ENCODE measurements at places on chromosomes 16 and 17. TPM values are rescaled to one million over a fixed set of nuclear protein-coding genes. Genes with fewer than 3 reads are reported as not detected.

Gene MAP2K3
- 122 TPM for total RNA-seq

Gene NXPH3
- 0.09 TPM for total RNA-seq

Gene BICDL2
- total RNA-seq: 1.2 TPM

Gene IGFALS
- not detected for total RNA-seq

DNA sequence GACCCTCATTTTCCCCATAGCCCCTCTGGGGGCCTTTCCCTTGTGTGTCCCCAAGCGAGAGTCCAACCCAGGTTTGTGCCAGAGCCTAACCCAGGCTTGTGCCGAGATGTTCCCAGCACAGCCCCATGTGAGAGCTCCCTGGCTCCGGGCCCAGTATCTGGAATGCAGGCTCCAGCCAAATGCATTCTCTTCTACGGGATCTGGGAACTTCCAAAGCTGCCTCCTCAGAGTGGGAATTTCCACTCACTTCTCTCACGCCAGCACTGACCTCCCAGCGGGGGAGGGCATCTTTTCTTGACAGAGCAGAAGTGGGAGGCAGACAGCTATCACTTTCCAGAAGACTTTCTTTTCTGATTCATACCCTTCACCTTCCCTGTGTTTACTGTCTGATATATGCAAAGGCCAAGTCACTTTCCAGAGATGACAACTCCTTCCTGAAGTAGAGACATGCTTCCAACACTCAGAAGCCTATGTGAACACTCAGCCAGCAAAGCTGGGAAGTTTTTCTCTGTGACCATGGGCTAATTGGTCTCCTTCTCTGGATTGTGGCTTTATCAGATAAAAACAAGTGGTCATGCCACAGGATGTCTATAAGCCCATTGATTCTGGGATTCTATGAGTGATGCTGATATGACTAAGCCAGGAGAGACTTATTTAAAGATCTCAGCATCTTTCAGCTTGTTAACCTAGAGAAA, 2.5 kb upstream of the CCL2 start:
- DNase-seq: no peak

DNA sequence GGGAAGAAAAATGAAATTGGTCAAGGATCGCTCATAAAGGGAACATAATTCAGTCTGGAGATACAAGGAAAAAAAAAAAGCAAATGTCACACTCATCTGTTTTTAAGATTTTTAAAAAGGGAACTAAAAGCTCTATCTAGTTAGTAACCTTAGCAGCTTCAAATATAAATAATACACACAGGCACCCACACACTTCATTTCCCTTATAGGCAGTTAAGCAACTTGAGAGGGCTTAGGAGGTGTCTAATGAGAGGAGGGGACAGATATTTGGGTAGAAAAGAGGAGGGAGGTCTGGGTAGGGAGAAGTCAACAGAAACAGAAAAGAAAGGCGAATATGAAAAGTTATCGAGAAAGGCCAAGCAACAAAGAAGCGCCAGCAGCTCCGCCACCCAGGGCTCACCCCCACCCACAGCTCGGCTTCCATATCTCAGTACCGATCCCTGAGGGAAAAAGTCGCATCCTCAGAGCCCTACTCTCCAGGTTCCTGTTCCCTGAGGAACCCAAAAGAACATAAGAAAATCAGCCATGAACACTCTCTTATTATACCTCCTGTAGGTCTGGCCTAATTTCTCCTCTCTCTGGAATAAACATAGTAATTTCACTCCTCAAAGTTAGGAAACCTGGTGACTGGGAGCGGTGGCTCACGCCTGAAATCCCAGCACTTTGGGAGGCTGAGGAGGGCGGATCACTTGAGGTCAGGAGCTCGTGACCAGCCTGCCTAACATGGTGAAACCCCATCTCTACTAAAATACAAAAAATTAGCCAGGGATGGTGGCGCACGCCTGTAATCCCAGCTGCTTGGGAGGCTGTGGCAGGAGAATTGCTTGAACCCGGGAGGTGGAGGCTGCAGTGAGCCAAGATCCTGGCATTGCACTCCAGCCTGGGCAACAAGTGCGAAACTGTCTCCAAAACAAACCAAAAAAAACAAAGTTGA, 69.6 kb upstream of the RCVRN start:
- no peak for DNase-seq

DNA sequence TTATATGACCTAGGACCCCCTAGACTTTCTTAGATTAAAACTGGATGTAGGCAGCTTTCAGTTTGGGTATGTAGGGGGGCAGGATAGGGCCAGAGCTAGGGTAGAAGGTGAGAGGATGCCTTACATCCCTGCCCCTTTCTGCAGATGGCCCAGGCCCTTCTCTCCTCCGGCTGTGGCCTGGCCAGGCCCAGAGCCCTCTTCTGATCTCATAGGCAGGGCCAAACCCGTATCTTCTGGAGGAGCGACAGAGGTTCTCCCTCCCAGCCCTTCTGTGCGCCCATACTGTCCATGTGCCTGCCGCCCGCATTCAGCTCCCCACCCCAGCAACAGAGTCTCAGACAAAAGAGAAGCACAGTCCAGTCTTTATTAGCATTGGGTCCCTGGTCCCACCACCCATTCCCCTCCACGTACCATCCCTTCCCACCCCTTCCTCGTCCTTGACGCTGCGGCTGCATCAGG, 2.0 kb upstream of the TSPOAP1 start:
- peak; percentile 66 for DNase-seq

DNA sequence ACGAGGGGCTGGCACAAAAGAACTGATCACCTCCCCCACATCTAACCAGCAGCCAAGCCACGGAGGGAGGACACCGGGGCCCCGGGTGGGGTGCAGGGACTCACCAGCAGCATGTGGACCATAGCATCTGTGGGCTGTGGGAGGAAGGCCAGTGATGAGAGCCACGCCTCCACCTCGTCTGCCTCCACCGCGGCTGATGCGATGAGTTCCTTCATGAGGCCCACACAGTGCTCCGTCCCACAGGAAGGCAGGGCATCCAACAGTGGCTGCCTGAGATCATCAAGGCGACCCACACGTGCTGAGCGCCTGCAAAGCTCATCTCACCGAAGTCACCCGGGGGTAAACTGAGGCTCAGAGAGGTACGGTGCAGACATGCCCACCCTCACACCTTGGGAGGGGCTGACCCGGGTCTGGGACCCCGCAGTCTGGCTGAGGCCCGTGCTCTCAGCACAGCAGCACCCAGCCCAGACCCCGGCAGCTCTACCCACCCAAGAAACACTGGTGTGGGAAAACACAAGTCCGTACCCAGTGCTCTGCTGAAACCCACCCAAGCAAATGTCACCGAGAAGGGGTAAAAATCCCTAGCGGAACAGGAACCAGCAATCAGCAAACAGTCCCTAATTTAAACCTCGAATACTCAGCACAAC, 85.9 kb downstream of the LITAF start:
- no peak for DNase-seq

DNA sequence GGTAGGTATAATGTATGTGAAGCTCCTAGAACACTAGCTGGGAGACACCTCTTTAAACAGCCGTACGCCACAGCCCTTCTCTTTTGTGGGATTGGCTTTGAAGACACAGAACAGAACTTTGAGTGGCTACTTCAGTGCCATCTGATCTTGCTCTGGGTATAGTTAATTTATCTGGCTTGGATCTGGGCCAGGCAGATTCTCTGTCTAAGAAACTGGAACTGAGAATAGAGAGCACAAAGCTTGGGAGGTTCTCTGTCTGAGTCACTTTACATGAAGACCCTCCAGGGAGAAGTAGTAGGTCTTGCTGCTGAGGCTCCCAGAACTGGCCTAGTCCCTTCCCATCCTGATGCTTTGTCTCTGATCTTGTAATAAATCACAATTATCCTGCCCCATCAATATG, 721.0 kb upstream of the KIF2B start:
- no peak for DNase-seq

GRCh38 chr16:23836404-23837311, 875 bp downstream of the PRKCB start:
- peak; percentile 67 for DNase-seq

DNA sequence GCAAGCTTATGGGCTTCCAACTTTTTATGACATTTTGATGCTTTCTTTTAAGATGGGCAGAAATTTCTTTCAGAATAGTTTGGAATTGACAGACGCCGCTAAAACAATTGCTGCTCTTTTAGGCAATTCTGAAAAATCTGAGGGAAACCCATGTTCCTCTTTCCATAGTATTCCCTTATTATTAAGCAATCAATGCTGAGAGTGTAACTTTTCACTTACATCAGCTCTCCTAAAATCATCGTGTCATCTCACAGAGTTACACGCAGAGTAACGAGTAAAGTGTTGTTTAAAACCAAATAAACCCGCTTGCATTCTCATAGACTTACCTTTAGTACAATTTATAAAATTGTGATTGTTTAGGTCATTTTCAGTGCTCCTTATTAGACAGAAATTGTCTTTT, 150.6 kb downstream of the MAF start:
- no peak for DNase-seq

GRCh38 chr17:32276171-32276601, 10.6 kb downstream of the RHBDL3 start:
- no peak for DNase-seq

- DNase-seq: no peak
These were observed 79.5 kb upstream of the CCL1 start for GRCh38 chr17:34442387-34443111.

GRCh38 chr17:55314061-55314783, 49.5 kb downstream of the HLF start:
- DNase-seq: peak; percentile 24

- no peak for DNase-seq
These were observed 28.7 kb downstream of the MEAK7 start for GRCh38 chr16:84475643-84476240.

DNA sequence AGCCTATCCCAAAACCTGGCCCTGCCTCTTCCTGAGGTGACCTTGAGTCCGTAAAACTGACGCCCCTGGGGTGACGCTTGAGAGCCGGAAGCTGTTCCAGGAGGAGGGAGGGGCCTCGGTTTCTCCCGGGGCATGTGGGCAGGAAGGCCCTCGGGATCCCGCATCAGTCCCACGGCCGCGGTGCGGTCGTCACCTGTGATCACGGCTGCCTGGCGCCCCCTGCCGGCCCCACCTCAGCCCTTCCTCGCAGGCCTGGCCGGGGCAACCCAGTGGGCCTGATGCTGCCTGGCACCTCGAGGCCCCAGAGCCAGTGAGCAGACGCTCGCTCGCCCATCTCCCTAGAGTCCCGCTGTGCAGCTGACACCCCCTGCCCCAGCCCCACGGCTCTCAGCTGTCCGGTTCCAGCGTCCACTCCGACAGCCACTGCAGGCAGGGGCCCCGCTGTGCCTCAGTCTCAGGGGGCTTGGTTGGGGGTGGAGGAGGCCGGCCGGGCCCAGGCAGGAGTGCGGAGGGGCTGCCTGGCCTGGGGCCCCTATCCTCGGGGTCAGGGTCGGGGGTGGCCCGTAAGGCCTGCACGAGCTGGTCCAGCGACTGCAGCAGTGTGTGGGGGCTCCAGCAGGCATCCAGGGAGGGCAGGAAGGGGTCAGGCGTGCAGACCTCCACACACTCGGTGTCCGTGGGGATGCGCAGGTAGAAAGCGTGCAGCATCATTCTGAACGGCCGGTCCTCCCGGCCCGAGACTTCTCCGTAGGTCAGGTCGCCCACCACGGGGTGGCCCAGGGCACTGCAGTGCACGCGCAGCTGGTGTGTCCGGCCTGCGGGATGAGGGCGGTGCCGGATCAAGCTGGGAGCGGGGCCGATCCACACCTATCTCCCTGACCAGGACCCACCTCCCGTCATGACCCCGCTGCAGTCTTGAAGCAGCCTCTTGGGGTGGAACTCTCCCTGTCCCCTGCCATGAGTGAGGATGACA, 2.3 kb downstream of the RPUSD1 start:
- DNase-seq: peak; percentile 85

- no peak for DNase-seq
These were observed 300.5 kb downstream of the CPPED1 start for GRCh38 chr16:12503191-12503590.

GRCh38 chr16:85428168-85428898, 184.8 kb upstream of the GSE1 start:
- peak; percentile 73 for DNase-seq

- DNase-seq: peak; percentile 17
These were observed at the start of gene SCNN1G for GRCh38 chr16:23182679-23183542. Gene SCNN1G, plus strand, starts transcription at chr16:23182745. Its CDS starts 3,527 bp downstream, at chr16:23186272.

DNA sequence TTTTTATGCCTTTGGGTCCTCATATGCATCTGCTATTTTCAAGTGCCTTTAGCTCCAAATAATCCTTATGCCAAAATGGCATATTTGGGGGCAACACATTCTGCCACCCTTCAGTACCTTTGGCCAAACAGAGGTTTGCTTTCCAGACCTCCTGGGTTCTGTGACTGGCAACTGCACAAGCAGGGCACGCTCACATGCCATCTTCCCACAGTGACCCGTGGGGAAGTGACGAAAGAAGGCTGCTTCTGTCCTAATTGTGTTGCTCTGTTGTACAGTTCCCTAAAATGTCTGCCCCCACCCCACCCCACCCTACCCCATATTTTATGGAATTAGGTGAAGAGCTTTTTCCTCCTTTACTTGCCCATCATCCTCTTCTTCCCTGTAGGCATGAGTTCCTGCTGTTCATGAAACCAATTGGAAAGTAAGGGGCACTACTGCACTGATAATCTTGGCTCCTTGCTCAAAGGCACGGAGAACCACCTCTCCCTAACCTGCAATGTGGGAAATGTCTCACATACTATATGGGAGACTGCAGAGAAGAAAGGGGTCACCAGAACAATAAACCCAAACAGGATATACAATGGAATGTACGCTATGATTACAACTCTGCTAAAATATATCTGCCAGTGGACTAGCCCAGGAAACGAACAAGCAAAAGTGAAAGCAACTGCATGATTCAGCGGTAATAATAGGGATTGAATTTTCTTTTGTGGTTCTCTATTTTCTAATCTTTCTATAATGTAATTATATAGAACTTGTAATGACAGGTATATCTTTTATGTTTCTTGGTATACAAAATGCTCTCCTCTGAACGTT, 3.3 kb upstream of the SLFN12L start:
- DNase-seq: peak; percentile 62

- peak; percentile 21 for DNase-seq
These were observed 2.2 kb downstream of the GSPT1 start for GRCh38 chr16:11913425-11914079.

- DNase-seq: no peak
These were observed 680.3 kb upstream of the SOX9 start for GRCh38 chr17:71440513-71440912.

DNA sequence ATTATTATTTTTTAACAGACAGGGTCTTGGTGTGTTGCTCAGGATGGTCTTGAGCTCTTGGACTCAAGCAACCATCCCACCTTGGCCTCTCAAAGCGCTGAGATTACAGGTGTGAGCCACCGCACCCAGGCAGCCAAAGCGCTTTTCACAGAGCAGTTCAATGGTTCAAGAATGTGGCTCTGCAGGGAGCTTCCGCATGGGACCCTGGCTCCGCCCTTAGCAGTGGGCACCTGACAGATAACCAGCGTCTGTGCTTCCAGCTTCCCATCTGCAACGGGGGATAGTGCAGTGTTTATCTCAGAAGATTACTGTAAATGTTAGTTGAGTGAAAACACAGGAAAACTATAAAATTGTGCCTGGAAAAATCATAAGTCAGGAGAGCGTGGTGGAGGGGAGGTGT, 99.4 kb downstream of the KCNJ12 start:
- no peak for DNase-seq

DNA sequence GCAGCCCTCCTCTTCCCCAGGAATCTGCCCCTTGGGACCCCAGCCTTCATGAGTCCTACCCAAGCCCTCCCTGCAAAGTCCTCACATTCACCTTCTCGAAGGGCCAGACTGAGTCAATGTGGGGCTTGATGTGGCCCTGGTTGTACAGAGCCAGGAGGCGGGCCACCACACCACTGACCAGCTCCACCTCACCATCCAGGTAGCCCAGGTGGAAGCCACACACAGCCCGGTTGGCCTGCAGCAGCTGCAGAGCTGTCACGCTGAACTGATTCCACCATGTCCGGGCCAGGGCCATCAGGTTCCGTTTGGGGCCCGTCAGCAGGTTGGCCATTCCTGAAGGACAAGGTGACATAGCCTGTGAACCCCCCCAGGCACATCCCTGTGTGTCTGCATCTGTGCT, 6.0 kb downstream of the VAT1 start:
- no peak for DNase-seq

Measured in activated CD4-positive, alpha-beta T cell treated with anti-CD3 and anti-CD28 coated beads for 36 hours (primary cell).